ENCODE measurements at places on chromosomes 2 and 18.

GRCh38 chr2:53942280-53942679 is 28.5 kb downstream of the PSME4 start:
- DNase-seq, result no peak

GRCh38 chr2:154614906-154615305 is 83.6 kb upstream of the KCNJ3 start:
- no peak for DNase-seq

- peak; percentile 66 for DNase-seq
Measured at GRCh38 chr2:188292348-188293239, 920 bp downstream of the GULP1 start.

GRCh38 chr2:174002679-174003078 is 37.5 kb upstream of the SP3 start:
- no peak for DNase-seq

GRCh38 chr18:5962362-5962761 is 67.0 kb upstream of the TMEM200C start:
- no peak for DNase-seq
